A549 treated with RU486 at 1 μM for 4 hours (cell line): ENCODE measurements at places on chromosomes 12 and 14. TPM values are rescaled to one million over a fixed set of nuclear protein-coding genes. Genes with fewer than 3 reads are reported as not detected.

FZD10 gene
- total RNA-seq: not detected in 5 replicates

SCN8A gene
- total RNA-seq: 0.89 to 2.3 TPM (median 1.8 TPM) in 5 replicates

LIN7A gene
- total RNA-seq: 0.37 to 0.70 TPM (median 0.51 TPM) in 5 replicates

TAS2R50 gene
- not detected in 5 replicates for total RNA-seq

CCND2 gene
- total RNA-seq: not detected in 5 replicates

OR4K13 gene
- not detected in 5 replicates for total RNA-seq

TGFB3 gene
- 0.80 to 1.3 TPM (median 1.2 TPM) in 5 replicates for total RNA-seq

LARP4 gene
- total RNA-seq: 28.5 to 45.8 TPM (median 42.0 TPM) in 5 replicates

BDKRB1 gene
- 0.45 to 1.3 TPM (median 0.87 TPM) in 5 replicates for total RNA-seq

EML5 gene
- total RNA-seq: 0.47 to 1.1 TPM (median 0.83 TPM) in 5 replicates

DCN gene
- not detected in 5 replicates for total RNA-seq

KRT1 gene
- total RNA-seq: not detected in 5 replicates

CLEC4E gene
- 0.18 to 0.26 TPM in 2 of 5 replicates, not detected in the others for total RNA-seq

TTC8 gene
- total RNA-seq: 37.7 to 51.9 TPM (median 45.8 TPM) in 5 replicates

MAP3K9 gene
- 3.2 to 5.2 TPM (median 4.7 TPM) in 5 replicates for total RNA-seq

SYT10 gene
- not detected in 5 replicates for total RNA-seq

ADAM20 gene
- not detected in 5 replicates for total RNA-seq

EML1 gene
- 34.2 to 43.3 TPM (median 40.6 TPM) in 5 replicates for total RNA-seq

FOS gene
- total RNA-seq: 7.3 to 10.0 TPM (median 8.4 TPM) in 5 replicates

SIRT4 gene
- 0.49 to 0.99 TPM (median 0.80 TPM) in 5 replicates for total RNA-seq

NR1H4 gene
- total RNA-seq: 0.07 TPM in 1 of 5 replicates, not detected in the others

PTGES3 gene
- total RNA-seq: 245 to 446 TPM (median 429 TPM) in 5 replicates

BDKRB2 gene
- total RNA-seq: 2.1 to 3.6 TPM (median 3.2 TPM) in 5 replicates

PTPRQ gene
- 0.01 to 0.02 TPM (median 0.02 TPM) in 3 of 5 replicates, not detected in the others for total RNA-seq

SLC17A8 gene
- total RNA-seq: 0.02 TPM in 1 of 5 replicates, not detected in the others

ABCD2 gene
- total RNA-seq: not detected in 5 replicates

VDR gene
- 2.8 to 3.6 TPM (median 3.0 TPM) in 5 replicates for total RNA-seq

MYH6 gene
- total RNA-seq: not detected in 5 replicates

TSPAN19 gene
- 0.18 TPM in 1 of 5 replicates, not detected in the others for total RNA-seq

EMP1 gene
- total RNA-seq: 88.1 to 104 TPM (median 93.2 TPM) in 5 replicates

ACSM4 gene
- total RNA-seq: not detected in 5 replicates

EID3 gene
- 7.2 to 8.7 TPM (median 8.2 TPM) in 5 replicates for total RNA-seq

KCNC2 gene
- total RNA-seq: not detected in 5 replicates

LPAR5 gene
- total RNA-seq: 0.30 to 0.91 TPM (median 0.50 TPM) in 5 replicates

COL2A1 gene
- 0.06 to 0.40 TPM (median 0.17 TPM) in 4 of 5 replicates, not detected in the other for total RNA-seq

MIP gene
- total RNA-seq: not detected in 5 replicates

TSPAN8 gene
- total RNA-seq: 0.23 to 0.67 TPM (median 0.44 TPM) in 3 of 5 replicates, not detected in the others

KRT79 gene
- 0.21 TPM in 2 of 5 replicates, not detected in the others for total RNA-seq

PAH gene
- 0.36 TPM in 1 of 5 replicates, not detected in the others for total RNA-seq

AKAP5 gene
- 0.18 to 0.50 TPM (median 0.37 TPM) in 5 replicates for total RNA-seq

CLEC9A gene
- total RNA-seq: not detected in 5 replicates

CAPZA3 gene
- not detected in 5 replicates for total RNA-seq

FRMD6 gene
- 22.9 to 39.9 TPM (median 30.6 TPM) in 5 replicates for total RNA-seq

PIGH gene
- 17.2 to 26.6 TPM (median 19.7 TPM) in 5 replicates for total RNA-seq

EGLN3 gene
- 4.1 to 6.0 TPM (median 4.5 TPM) in 5 replicates for total RNA-seq

TAS2R7 gene
- total RNA-seq: not detected in 5 replicates

ADCY4 gene
- not detected in 5 replicates for total RNA-seq

RNU7-1 gene
- total RNA-seq: not detected in 5 replicates

BEST3 gene
- total RNA-seq: 1.1 to 2.7 TPM (median 1.3 TPM) in 5 replicates
